HTR-8/SVneo (cell line): ENCODE measurements at places on chromosomes 5 and 9.

GRCh38 chr5:158756871-158757270 is 342.8 kb downstream of the EBF1 start:
- DNase-seq = no peak

DNA sequence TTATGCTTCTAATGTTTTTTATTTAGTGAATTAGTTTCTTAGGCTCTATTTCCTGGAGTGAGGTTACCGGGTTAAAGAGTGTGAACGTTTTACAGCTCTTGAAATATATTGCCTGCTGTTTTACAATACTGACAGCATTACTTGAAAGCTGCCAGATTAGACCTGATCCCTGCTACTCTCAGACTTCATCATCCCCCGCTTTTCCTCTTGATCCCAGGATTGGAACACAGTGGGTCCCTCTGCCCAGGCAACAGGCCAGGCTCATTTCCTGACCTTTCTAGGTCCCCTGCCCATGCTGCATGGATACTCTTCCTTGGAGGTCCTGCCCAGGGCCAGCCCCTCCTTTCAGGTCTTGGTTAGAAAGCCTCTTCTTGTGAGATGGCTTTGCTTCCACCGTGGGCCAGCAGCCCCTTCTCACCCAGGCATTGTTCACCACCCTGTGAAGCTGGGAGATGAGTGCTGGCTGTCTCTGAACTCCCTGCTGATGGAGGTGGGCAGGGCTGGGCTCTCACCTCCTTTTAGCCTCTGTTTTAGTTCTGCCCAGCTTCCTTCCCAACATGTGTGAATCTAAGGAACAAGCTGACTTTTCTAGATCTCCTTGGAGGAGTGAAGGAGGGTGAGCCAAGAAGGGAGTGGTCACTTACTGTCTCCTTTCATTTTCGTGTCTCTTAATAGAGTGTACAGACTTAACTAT is 15.5 kb upstream of the FAM120AOS start:
- DNase-seq = no peak

- DNase-seq = no peak
Measured at GRCh38 chr9:71975833-71976232, 64.4 kb downstream of the C9orf85 start.

DNA sequence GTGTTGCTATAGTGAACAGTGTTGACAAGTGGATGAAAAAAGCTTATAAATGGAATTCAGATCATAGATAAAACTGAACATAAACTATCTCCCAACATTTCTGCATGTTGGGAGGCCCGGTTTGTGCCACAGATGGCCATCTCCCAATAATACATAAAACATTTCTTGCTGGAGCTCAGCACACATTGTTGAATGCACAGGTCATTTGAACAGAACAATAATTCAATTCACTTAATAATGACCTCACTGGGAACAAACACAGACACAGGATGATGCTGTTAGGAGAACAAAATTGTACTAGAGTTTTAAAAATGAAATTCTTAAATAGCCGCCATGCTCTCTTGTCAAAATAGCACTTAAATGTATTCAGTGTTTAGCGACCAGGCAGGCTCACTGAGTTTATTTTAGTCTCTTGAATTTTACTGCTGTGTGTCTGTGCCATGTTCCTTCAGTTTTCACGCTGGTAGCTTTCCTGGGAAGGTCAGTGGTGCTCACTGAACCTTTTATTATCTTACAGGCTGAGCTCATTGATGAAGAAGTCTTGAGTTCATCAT is 85.0 kb upstream of the SSBP2 start:
- no peak for DNase-seq

- no peak for DNase-seq
Measured at GRCh38 chr9:130892477-130893304, 3.9 kb downstream of the QRFP start.

- no peak for DNase-seq
Measured at GRCh38 chr9:119998614-119999013, 581.4 kb downstream of the CDK5RAP2 start.

GRCh38 chr5:120507197-120507596 is 43.1 kb downstream of the PRR16 start:
- no peak for DNase-seq

- no peak for DNase-seq
Measured at GRCh38 chr5:41410737-41411136, 99.7 kb downstream of the PLCXD3 start.

DNA sequence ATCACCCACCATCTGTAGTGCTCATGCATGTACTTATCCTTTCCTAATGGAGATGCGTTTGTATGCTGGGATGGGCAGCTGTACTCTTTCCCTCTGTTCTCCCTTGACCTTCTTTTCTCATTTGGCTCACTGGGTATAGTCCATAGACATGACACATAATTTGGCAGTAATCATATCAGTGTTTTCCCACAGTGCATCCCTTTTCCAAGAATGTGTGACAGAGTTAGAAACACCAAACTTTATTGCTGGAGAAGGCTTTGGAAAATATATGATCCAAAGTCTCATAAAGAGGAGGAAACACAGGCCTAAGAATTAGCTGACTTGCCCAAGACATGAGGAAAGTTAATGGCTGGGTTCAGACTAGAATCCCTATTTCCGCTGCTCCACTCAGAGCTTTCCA is 1233.4 kb upstream of the DMAC1 start:
- DNase-seq = no peak

- no peak for DNase-seq
Measured at GRCh38 chr5:66821688-66822429, 225.7 kb downstream of the MAST4 start.

GRCh38 chr9:79526149-79526672 is 45.6 kb upstream of the TLE4 start:
- DNase-seq = no peak

- no peak for DNase-seq
Measured at GRCh38 chr9:134049236-134049635, 18.6 kb downstream of the BRD3 start.

DNA sequence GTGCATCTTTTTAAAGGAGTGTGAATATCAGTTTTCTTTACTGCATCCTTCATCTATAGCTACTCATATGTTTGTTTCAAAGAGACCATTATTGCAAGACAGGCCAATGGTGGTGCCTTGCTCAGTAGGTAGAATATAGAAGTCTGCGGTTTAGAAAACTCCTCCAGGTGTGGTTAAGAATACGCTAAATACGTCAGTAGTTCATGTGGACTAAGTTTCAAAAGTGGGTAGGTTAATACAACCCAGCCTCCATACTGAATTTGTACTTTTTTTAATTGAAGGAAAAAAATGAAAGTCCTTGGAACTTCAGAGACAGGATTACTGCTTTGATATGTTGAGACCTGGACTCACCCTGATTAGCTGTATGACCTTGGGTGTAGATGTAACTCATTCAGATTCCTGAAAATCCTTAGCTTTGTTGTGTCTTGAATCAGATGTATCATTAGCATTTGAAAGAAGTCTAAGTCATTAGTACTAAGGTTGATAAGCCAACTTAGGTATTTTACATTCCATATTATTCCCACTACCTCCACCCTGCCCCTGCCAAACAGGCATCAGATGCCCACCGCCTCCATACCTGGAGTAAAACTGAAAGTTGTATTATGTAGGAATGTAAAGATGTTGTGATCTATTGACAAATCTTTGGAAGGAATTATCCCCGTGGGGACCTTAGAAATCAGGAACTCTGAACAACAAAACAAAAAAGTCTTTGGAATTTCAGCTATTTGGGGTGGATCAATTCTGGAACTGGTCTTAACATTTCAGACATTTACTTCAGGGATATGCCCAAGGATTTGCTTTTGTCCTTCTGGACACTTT is 6.1 kb downstream of the BASP1 start:
- DNase-seq = no peak

- no peak for DNase-seq
Measured at GRCh38 chr9:115548609-115549260, 430.8 kb upstream of the TNC start.

DNA sequence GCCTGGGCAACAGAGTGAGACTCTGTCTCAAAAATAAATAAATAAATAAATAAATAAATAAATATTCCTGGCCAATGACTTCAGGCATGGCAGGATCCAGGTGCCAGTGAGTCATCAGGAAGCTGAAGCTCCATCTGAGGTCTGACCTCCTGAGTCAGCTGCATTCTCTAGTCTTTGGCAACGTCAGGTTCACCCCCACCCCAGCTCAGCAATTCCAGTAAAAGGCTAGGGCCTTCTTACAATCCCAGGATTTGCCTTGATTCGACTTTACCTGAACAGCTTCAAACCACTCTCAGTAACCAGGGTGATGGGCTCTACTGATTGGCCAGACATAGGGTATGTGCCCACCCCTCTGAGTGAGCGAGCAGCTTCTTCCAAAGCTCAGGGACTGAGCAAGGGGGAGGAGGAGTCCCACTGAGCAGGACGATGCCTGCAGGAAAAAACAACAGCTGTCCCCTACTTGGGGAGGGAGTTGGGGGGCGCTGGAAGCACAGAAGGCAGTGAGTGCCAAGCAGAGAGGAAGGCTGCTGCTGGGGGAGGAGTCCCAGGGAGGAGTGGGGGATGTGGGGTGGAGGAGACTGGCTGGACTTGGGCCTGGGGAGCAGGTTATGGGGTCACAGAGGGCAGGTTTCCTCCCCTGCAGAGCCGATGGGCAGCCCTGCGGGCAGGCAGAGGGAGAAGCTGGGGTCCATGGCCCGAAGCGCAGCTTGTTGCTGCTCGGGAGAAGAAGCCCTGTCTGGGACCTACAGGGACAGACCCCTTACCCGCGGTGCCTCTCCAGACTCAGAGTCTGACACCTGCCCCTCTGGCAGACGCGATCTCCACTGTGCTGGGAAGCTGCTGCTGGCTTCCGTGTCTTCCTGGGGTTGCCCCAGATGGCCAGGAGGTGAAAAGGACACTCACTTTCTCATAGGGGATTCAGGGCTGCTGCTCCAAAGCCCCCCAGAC is 25.9 kb upstream of the UNC5A start:
- DNase-seq = peak; percentile 91

DNA sequence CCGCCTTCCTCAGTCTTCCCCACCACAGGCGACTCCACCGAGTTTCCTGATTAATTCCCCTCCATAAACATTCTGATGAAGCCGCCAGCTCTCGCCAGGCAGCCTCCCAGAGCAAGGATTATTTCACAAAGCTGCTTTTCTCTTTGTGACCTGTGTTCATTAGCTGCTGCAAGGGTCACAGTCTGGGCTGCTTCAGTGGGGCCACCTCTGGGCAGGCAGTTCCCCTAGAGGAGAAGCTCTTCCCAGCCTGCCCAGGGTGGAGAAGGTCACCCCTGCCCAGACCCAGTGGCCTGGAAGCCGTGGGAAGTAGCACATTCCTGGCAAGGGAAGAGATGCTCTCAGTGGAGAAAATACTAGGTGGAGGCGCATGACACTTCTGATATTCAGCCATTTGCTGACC is 58.4 kb upstream of the RAPGEF1 start:
- DNase-seq = no peak

- DNase-seq = no peak
Measured at GRCh38 chr9:106800701-106801270, 62.2 kb upstream of the ZNF462 start.

DNA sequence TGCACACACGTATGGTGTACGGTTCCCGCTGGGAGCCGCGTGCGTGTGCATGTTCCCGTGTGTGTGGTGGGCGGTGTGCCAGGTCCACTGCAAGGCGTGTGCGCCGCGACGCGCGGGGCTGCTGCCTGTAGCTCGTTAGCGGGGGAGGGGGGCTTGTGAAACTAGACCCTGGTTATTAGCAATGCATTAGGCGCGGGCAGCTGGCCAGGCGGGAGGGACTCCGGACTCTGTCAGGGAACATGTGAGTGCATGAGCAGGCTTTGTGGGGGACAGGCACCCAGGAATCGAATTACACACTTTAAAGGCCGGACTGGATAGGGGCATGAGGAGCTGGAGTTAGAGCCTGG is 32.2 kb upstream of the ENHO start:
- DNase-seq = no peak

GRCh38 chr5:149268928-149269557 is 2.6 kb upstream of the AFAP1L1 start:
- peak; percentile 78 for DNase-seq

DNA sequence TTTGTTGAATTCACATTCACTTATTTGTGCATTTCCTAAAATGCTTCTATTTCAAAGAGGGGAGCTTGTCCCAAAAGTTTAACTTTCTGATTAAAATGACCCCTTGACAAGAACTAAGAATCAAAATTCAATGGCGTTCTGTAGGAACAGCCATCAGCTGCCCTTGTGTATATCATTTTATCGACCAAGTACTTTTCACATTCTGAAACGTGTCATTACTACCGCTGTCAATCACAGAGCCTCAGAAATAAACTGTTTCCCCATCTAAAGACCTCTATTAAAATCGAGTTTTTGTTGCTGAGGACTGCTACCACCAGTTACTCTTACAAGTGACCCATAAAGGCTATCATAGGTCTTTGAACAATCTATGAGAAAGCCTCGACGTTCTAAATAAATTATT is 1.6 kb upstream of the FOXD1 start:
- DNase-seq = no peak

DNA sequence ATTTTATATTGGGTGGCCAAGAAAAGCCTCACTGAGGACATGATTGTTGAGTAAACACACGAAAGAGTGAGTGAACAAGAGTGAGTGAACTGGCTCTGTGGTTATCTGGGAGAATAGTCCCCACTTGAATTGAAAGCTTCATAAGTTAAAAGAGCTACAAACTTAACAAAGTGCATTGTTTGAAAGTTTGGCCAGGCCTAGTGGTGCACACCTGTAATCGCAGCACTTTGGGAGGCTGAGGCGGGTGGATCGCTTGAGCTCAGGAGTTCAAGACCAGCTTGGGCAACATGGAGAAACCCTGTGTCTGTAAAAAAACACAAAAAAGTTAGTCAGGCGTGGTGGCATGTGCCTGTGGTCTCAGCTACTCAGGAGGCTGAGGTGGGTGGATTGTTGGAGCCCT is 26.9 kb downstream of the SMC2 start:
- DNase-seq = no peak

- no peak for DNase-seq
Measured at GRCh38 chr9:36029202-36029601, 7.5 kb upstream of the RECK start.

DNA sequence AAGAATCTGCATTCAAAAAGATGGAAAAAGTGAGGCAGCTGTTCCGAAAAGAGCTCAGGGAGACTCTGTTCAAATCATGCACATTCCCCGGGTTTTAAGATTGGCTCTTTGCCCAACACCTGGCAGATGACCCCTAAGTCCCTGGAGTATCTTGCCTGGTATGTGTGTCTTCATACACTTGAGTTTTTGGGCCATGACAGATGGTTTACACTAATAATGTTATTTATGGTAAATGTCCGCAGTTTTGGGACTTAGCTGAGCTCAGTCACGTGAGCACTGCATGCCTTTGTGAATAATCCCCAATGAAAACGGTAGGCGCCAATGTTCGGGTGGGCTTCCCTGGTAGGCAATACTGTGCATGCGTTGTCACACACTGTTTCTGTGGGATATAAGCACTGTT is 316.1 kb downstream of the PRDM9 start:
- DNase-seq = no peak

DNA sequence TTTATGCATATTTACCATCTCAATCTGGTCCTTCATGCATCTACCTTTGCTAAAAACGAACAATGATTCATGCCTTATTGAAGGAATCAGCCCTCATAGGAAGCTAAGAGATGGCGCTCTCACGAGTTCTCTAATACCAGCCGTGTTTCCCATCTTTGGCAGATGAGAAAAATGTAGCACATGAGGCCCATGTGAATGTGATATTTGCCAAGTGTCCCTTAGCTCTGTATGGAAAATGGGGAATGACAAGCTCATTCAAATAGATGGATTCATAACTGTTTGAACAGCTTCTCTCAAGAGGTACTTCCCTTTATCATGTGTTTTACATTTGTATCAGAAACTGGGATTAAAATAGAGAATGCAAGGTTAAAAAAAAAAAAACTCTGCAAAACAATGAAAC is 66.1 kb downstream of the TTC39B start:
- DNase-seq = no peak

- no peak for DNase-seq
Measured at GRCh38 chr9:113600023-113600823, 136.7 kb downstream of the RGS3 start.
